Spinal cord (tissue), 10 donors: ENCODE measurements at places on chromosomes 3 and 15.

DNA sequence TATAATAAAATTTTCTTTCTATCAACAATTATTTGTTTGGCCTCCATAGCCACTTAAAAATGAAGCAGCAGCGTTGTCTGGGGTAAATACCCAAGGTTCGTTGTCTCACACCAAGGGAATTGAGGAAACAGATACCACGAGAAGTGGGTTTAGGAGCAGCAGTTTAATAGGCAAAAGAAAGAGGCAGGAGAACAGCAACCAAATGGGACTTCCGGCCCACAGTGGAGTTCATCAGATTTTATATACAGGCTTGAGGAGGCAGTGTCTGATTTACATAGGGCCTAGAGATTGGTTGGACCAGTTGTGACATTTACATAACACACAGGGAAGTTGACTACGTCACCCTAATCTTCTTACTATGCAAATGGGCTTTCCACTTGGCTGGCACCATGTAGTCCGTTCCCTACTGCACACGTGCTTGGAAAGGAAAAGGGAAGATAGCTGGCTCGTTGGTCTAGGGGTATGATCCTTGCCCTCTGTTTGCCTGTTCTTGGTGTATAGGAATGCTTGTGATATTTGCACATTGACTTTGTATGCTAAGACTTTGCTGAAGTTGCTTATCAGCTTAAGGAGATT, 61.5 kb upstream of the SETMAR start:
- DNase-seq, result no peak

DNA sequence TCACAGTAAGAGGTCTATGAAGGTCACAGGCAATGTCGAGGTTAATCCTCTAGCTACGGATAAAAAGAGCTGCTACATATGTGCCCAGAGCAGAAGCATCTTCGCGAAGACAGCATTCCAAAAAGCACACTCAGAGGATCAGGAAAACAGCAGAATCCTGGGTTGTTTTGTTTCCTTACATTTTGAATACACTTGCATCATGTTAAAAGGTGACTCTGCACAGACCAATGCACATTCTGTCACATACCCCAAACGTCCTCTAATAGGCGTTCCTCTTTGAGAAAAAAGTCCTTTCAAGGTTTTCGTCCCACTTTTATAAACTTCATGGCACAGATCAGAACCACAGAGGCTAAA, 52.7 kb downstream of the VGLL4 start:
- no peak for DNase-seq

DNA sequence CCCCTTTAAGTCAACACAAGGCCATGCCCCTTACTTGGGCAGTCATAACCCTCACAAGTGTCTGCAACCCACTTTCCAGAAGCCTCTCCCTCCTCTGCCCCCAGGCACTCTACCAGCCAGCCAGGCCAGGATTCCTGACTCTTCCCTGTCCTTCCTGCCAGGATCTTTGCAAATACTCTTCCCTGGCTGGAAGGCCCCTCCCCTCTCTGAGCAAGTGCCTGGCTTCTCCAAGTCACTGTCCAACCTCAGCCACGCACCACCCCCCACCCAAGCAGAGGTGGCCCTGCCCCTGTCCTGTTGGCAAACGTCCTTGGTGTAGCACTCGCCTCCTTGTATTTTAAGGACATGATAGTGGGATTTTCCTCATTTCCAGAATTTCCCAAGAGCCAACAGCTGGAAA, 54.7 kb upstream of the USP3 start:
- no peak for DNase-seq

DNA sequence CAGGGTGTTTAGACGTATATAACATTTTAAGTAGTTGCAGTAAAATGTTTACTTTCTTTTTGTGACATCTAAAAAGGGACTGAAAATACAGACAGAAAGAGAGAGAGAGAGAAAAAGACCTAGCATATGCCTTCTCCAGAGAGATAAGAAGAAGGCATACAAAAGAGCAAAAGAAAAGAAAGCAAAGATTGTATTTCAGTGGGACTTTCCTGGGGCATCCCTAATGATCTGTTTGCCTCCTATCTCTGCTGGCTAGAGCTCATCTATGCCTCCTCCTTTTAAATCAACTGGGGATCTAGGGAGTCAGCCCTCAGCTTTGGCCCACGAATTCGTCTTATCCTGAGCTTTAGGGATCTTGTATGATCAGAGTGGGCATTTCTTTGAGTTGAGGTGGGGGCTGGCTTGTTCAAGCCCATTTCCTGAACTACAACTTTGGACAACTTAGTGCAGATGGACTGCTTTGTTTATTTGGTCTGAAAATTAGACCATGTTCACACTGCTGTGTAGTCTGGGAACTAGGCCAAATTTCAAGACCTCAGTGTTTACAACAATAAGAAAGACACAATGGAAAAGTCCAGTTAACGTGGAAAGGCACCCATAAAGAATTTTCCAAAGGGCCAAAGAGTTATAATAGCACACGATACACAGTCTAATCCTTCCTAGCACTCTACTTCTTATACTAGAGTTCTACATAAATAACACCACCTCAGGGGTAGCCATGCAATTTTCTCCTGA, 61.0 kb downstream of the ATP8B4 start:
- peak; percentile 52 for DNase-seq

- no peak for DNase-seq
Measured at GRCh38 chr3:126167566-126167965, 12.8 kb downstream of the ALDH1L1 start.

DNA sequence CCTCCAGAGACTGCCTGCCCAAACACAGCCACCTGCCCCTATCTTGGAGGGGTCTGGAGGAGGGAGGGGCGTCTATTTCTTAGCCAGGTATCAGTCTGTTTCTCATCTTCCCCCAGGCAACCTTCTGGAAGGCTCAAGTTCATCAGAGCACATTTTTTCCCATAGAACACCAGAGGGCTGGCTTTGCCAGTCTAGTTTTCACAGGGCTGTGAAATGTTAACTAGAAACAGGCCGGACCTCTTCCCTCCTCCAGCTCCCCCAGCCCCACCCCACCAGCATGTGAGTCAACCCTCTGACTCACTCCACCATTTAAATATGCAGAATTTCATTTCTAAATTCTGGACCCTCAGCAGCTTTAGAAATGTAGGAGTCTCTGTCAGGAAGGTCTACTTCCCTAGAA, 66.9 kb downstream of the SLCO2A1 start:
- no peak for DNase-seq

- DNase-seq, result no peak
Measured at GRCh38 chr3:132435911-132436425, 18.7 kb downstream of the DNAJC13 start.

GRCh38 chr3:197017003-197017402, 12.6 kb downstream of the MELTF start:
- DNase-seq, result no peak

DNA sequence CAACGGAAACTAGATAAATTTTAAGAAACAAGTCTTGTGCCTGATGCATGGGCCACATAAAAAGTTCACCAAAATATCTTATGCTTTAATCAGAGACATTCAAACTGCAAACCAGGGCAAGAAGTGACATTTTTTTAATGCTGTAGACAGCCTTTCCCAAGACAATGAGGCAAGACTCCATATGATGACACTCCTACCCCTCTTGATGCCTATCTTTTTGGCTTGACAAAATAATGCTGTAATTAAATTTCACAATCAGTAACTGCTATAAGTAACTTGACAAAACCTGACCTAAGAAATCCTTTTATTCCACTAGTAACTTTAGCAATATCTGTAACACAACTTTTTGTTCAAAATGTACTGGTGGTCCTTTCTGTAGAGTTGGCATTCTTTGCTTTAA, 48.7 kb downstream of the ECT2 start:
- no peak for DNase-seq

- no peak for DNase-seq
Measured at GRCh38 chr15:66456211-66456610, 41.4 kb downstream of the SNAPC5 start.

GRCh38 chr3:153339065-153339464, 177.0 kb downstream of the RAP2B start:
- DNase-seq, result no peak

DNA sequence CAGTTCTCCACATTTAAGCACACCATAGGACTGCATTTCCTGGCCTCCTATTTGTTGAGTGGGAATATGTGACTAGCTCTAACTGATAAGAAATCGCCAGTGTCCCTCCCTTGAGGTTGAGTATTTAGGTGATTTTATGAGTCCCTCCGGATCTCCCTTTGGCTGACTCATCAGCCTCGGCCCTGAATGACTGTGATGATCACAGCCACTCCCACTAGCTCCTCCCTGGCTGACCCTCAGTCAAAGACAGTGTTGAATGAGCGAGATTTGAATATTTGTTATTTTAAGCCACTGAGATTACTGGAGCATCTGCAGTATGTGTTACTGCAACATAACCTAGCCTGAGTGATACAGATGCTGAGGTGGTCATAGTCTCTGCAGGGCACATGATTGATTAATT, 515.3 kb downstream of the EPHB1 start:
- DNase-seq, result no peak

GRCh38 chr3:18295171-18295920, 129.8 kb downstream of the SATB1 start:
- DNase-seq, result no peak

- DNase-seq, result no peak
Measured at GRCh38 chr3:66149269-66149668, 71.5 kb upstream of the SLC25A26 start.

DNA sequence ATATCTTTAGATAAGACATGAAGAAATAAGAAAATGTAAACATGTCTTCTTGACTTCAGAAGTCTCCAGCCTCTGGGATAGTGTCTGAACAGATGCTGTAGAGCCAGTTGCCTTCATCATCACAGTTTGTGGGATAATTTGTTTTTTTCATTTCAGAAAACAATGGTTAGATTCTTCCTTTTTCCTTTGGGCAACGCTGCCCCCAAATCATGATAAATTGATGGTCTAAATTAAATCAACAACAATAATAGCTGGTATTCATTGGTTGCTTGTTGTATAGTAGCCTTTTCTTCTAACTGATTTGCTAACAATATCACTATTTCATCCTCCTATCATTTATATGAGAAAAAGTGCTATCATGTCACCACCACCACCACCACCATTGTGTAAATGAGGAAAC, 12.6 kb upstream of the SHQ1 start:
- DNase-seq, result no peak
